ENCODE measurements at places on chromosomes 2 and 18.

GRCh38 chr2:130913891-130914290, 77.2 kb downstream of the ARHGEF4 start:
- no peak for DNase-seq

- DNase-seq = no peak
These were observed 25.6 kb downstream of the DNMT3A start for GRCh38 chr2:25316101-25316500.

- DNase-seq = no peak
These were observed 34.5 kb upstream of the SIX3 start for GRCh38 chr2:44906972-44907371.

GRCh38 chr18:63119647-63120046, 199.9 kb downstream of the BCL2 start:
- DNase-seq = peak; percentile 35

DNA sequence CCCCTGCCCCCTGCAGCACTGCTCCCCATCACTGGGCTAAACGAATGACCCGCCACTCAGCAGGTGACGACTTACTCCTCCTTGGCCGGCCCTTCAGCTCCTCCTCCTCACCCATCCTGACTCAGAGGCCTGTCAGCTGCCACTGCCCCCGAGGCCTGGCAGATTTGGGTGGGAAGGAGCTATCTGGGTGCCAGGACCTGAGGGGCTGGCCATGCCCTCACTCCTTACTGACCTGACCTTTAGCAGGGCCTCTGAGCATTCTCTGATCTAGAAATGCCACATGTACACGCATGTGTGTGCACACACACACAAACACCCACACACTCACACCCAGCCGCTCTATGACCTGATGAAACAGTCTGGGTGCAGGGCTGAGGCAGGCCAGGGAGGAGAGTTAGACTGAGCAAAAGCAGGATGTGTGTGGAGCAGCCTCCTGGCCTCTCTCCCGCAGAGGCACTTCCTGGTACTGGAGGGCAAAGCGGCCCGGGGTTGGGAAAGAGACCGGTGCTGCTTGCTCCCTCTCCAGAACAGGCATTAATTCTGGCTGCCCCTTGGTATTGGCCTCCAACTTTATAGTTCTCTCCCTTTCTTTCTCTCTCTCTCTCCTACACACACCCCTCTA, 68.0 kb downstream of the ZFP36L2 start:
- DNase-seq = no peak

GRCh38 chr2:46276642-46277041, 20.6 kb upstream of the EPAS1 start:
- DNase-seq = no peak

DNA sequence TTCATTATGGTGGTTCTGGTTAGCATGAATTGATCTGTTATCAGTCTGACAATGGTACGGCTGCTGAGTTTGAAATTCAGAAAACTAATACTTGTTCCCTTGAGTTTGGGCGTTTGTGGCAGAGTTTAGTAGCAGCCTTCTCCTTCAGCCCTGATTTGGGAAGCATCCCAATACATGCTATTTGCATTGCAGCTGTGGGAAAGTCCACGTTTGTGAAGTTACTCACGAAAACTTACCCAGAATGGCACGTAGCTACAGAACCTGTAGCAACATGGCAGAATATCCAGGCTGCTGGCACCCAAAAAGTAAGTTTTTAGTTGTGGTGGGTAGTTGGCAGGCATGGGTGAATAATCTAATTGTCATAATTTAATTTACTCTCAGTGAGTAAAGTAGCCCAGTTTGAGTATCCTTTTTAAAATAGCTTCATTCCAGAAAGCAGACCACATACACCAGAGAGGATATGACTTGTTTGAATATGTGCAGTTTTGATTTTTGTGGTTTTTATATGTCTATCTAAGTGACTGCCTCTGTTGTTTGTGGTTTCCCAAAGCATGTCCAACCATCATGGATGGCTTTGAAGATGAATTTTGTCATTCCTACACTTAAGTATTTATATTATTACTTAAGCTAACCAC, 12.2 kb downstream of the DGUOK start:
- no peak for DNase-seq

DNA sequence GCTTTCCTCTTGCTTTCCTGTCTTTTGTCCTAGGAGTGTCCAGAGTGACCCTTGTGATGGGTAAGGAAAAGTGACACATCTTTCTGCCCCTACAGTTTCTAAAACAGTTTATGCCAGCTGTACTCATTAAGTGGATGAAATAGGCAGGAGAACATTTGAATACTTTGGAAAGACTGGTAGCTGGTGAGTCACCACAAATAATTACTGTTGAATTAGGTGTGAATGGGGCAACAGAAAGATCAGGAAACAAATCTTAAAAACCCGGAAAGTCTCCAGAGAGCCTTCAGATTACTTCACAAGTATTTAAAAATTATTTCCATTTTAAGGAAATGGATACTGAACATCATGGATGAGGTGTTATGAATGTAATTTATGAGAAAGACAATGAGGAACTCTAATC, 278.5 kb downstream of the CLIP4 start:
- no peak for DNase-seq

- DNase-seq = peak; percentile 4
These were observed 15.2 kb upstream of the DNPEP start for GRCh38 chr2:219402665-219403515.

- DNase-seq = no peak
These were observed 539.0 kb downstream of the SOX11 start for GRCh38 chr2:6231166-6231565.

- no peak for DNase-seq
These were observed 86.6 kb downstream of the MYT1L start for GRCh38 chr2:2244508-2244907.

GRCh38 chr2:5409898-5410381, 282.2 kb upstream of the SOX11 start:
- DNase-seq = no peak

DNA sequence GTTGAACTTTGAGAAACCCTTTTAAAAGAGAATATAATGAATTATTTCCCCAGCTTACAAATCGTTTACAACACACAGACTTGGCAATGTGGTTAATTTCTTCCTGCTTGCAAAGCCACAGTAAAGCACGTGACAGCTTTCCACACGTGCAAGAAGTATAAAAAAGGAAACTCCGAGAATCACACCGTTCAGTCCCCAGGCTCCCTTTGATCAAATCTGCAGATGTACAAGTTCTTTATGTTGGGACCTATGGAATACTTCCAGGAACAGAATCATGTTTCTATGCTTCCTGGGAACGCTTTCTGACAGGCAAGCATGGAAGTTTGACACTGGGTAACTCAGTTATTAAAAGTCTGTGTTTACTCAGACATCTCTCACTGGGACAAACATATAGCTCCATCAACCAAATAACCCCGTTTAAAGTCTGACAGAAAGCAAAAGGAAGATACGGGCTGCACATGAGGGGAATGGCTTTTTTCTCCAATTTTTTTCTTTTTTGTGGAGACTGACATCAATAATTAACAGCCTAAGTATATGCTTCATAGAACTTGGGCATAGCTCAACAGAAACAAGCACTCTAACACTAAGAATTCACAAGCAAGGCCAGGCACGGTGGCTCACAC, 134.8 kb downstream of the EIPR1 start:
- DNase-seq = no peak

DNA sequence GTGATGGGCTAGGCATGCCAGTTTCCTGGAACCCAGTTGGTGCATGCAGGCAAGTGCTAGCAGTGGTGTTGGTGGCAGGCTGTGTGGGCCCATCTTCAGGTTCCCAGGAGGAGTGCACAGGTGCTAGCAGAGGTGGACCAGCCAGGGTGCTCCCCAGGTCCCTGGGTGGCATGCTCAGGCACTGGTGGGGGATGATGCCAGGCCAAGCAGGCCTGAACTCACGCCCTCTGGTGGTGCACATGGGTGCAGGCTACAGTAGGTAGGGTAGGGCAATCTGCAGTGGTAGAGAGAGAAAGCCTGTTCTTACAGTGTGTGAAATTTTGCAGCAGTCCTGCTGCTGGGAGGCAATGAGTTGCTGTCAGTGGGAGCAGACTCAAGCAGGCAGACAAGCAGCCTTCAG, 1651.8 kb downstream of the DPP10 start:
- no peak for DNase-seq

DNA sequence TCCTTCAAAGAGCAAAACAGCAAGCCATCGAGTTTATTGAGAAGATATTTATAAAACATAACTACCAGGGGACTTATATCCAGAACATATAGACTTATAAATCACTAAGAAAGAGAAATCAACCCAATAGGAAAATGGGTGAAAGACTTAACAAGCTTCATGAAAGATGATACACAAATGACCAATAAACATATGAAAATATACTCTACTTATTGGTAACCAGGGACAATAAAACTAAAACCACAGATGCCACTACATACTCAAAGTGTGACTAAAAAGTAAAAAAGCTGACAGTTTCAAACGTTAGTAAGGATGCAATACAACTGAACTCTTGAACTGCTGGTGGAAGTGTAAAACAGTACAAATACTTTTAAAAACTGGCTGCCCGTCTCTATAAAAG, 154.3 kb downstream of the TMEM163 start:
- DNase-seq = no peak

DNA sequence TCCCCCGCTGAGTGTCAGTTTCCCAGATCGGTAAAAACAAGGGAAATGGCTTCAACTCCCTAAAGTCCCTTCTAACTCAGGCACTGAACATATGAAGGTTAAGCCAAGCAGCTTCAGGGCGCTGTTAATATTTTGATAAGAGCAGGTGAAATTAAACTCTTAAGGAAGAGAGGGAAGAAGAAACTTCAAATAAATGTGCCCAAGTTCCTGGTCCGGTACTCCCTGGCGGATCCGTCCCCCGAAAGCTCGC, 564 bp downstream of the TRABD2A start:
- no peak for DNase-seq

DNA sequence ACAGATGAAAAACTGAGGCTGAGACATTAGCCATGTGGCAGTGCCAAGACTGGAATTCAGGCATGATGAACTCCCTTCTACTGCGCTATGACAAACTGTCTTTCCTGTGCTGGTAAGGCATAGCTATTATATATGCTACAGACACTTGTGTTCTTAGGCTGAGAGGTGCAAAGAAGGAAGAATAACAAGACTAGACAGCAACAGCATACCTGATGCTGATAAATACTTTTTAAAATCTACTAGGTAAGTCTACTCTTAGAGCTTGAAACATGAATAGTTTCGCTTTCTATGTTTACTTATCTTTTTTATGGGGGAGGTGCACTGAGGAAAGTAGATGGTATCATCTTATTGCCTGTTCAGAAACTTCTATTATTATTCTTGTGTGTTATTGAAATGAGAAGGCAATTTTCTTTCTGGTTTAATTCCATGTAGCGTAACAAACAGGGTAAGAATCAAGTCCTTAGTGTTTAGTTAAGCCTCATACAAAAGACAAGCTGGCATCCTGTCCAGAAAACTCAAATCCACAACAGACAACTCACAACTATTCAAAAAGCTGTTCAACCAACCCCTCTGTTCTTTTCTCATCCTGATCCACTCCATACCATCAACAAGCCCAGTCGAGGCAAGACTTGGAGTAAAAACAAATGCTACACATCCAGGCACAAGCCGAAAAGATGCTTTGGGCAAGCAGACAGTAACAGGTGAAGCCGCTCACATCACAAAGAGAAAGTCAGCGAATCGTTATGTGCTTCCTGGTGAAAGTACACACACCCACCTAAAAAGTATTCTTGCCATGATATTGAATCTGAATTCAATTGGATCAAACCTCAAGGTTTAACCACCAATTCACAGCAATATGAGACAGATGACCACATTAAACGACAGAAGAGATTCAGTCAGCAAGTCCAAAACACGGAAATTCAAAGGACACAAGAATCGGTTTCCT, 1.5 kb downstream of the TTC32 start:
- no peak for DNase-seq

GRCh38 chr18:44969214-44969795, 288.6 kb downstream of the SETBP1 start:
- DNase-seq = no peak

- DNase-seq = no peak
These were observed 133.5 kb upstream of the CDCA7 start for GRCh38 chr2:173221132-173221695.

DNA sequence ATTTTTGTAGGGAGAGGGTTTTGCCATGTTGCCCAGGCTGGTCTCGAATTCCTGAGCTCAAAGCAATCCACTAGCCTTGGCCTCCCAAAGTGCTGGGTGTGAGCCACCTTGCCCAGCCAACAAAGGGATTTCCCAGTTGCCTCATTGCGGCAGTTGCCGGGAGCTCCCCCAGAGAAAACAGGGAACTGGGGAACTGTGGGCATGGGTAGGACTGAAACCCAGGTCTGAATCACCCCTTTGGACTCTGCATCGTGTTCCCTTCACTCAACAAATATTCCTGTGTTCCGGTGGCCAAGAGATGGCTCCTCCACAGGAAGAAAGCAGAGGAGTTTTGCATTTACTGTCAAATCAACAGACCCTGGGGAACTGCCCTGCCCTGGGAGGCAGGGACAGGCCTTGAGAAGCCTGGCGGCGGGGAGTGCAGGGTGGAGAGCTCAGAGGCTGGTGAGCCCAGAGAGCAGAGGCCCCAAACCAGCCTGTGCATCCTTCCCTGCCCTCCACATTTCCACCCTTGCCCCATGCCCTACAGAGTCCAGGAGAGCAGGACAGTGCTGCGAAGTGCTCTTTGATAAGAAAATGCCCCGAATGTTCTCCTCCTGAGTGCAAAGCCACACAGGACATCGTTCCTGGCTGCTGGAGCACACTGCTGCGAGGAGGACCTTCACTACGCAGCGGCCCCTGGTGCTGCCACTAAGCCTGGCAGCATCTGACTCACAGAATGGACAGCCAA, 24.9 kb downstream of the MYO7B start:
- DNase-seq = peak; percentile 45
